ENCODE measurements at places on chromosomes 16 and 17.

GRCh38 chr17:50426814-50427787, 1.1 kb downstream of the ACSF2 start:
- DNase-seq: no peak

DNA sequence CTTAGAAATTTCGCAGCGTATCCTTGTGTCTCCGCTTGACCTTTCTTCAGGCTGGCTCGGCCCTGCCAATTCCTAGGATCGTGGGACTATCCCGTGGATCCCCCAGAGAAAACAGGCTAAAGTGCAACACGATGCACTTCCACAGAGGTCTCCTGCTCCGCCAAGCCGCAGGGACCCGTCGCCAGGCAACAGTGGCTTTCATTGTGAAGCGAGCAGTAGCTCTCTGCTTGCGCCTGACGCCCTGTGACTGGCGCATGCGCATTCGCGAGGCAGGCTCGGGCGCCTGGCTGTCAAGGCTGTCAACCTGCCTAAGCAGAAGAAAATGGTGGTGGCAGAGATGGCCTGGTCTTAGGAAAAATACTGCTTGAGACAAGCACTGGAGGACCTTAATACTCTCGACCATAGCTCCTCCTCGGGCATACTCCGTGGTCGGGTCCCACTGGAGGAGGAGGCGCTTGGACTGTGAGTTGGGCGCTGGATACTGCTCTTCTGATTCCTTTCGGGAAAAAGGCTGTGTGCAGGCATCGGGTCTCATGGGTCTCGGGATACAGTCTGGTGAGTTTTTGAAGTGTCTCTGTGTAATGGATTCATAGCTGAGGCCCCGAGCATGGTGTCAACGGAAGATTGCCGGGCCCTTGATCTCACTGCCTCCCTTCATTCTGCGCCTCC, 2336.1 kb downstream of the TP53TG3F start:
- no peak for DNase-seq

GRCh38 chr17:67253384-67253783, 8.4 kb upstream of the HELZ start:
- no peak for DNase-seq

DNA sequence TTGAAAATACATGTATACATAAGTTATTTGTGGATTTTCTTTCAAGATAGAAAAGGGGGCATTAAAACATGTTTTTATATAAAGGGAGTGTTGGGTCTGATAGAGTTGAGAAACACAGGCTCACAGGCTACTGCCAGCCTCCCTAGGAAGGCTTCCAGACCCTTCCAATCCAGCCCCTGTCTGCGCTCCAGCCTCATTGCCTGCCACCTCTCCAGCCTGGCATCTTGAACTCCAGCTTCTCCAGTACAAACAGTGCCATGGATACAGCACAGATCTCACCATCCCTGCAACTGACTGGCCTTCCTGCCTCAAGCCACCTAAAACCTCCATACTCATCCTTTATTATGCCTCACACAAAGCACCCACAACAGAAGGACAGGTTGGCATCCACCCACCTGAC, 40.7 kb downstream of the CCDC182 start:
- DNase-seq: no peak

- DNase-seq: no peak
These were observed 30.2 kb upstream of the JPT2 start for GRCh38 chr16:1647856-1648255.

GRCh38 chr16:27805828-27806351, 255.9 kb downstream of the KATNIP start:
- DNase-seq: no peak

Measured in CD8-positive, alpha-beta memory T cell (primary cell).